Calu3 (cell line): ENCODE measurements at places on chromosomes 5 and 9. TPM values are rescaled to one million over a fixed set of nuclear protein-coding genes. Genes with fewer than 3 reads are reported as not detected.

GRCh38 chr9:37784291-37784615 is 611 bp downstream of the EXOSC3 start:
- no peak for DNase-seq
- H3K4me1 ChIP-seq, result peaks cover 8% of the 10 kb centered on the region
- H3K27ac ChIP-seq, result peak overlapping the region; percentile 83
- peak overlapping the region; percentile 88 for H3K4me3 ChIP-seq
- H3K27me3 ChIP-seq, result no peaks in the 10 kb centered on the region

GRCh38 chr9:127053057-127053821 is 69.2 kb downstream of the ANGPTL2 start:
- H3K4me3 ChIP-seq, result no peak overlapping the region
- no peaks in the 10 kb centered on the region for H3K27me3 ChIP-seq
- H3K36me3 ChIP-seq, result no peaks in the 10 kb centered on the region
- no peak for DNase-seq
- no peak overlapping the region for H3K27ac ChIP-seq
- peaks cover 20% of the 10 kb centered on the region for H3K4me1 ChIP-seq

- H3K27ac ChIP-seq, result no peak overlapping the region
- DNase-seq, result no peak
- no peak overlapping the region for H3K4me3 ChIP-seq
Observed at GRCh38 chr9:123420592-123421111, 64.7 kb downstream of the CRB2 start.

- H3K27me3 ChIP-seq, result no peaks in the 10 kb centered on the region
- DNase-seq, result no peak
- no peaks in the 10 kb centered on the region for H3K4me1 ChIP-seq
- H3K4me3 ChIP-seq, result no peak overlapping the region
- peaks cover 5% of the 10 kb centered on the region for H3K36me3 ChIP-seq
- no peak overlapping the region for H3K27ac ChIP-seq
Observed at GRCh38 chr9:131214876-131215275, 61.4 kb downstream of the FAM78A start.

- no peaks in the 10 kb centered on the region for H3K36me3 ChIP-seq
- H3K27ac ChIP-seq, result no peak overlapping the region
- no peak for DNase-seq
- peaks cover 14% of the 10 kb centered on the region for H3K4me1 ChIP-seq
Observed at GRCh38 chr9:125649315-125649714, 57.7 kb downstream of the MAPKAP1 start.

C6 gene
- total RNA-seq, result 0.24 TPM in 1 of 2 replicates, not detected in the other
